T-cell (primary cell): ENCODE measurements at places on chromosomes 6 and 20.
A peak's percentile ranks its signal among the peaks of the same experiment; 100 is the strongest.

- no peak for DNase-seq
Observed at GRCh38 chr6:37922563-37922962, 103.0 kb downstream of the ZFAND3 start.

- no peak for DNase-seq
Observed at GRCh38 chr6:147035886-147036285, 168.3 kb upstream of the STXBP5 start.

DNA sequence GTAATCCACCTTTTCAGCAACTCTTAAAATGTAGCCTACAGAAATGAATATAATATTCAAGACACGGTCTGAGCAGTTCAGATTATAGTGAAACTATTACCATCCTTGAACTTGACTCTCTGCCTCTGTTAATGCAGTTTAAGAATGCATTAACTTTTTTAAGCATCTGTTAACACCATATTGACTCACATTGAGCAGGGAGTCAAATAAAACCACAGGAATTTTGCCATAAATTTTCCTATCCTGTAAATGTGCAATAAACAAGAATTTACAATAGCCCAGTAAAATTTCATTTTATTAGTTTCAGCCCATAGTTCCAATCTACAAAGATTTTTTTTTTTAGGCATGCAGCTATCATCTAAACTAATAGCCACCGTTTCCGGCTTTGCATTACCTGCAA lies 239.2 kb upstream of the DEFB112 start:
- DNase-seq = no peak

- no peak for DNase-seq
Observed at GRCh38 chr6:39018103-39018502, 30.5 kb upstream of the GLP1R start.

GRCh38 chr6:71478834-71479541 lies 190.4 kb downstream of the OGFRL1 start:
- DNase-seq = no peak

- DNase-seq = peak; percentile 12
Observed at GRCh38 chr6:36758516-36759147, 61.0 kb downstream of the RAB44 start.

DNA sequence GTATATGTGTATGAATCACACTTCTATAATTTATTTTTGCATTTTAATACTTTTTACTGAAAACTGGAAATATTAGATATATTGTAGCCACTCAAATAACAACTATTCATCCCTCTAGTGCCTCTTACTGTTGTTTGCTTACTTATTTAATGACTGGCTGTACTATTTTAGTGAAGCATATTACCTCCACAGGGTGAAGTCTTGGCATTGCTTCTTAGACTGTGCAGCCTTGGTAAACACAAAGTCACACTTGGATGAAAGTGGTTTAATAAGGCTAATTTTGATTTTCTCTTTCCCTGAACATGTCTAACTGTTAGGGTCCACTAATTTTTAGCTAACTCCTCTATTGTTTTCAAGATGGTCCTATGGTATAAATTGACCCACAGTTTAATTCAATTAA lies 1043.2 kb upstream of the ADGRB3 start:
- DNase-seq = no peak

DNA sequence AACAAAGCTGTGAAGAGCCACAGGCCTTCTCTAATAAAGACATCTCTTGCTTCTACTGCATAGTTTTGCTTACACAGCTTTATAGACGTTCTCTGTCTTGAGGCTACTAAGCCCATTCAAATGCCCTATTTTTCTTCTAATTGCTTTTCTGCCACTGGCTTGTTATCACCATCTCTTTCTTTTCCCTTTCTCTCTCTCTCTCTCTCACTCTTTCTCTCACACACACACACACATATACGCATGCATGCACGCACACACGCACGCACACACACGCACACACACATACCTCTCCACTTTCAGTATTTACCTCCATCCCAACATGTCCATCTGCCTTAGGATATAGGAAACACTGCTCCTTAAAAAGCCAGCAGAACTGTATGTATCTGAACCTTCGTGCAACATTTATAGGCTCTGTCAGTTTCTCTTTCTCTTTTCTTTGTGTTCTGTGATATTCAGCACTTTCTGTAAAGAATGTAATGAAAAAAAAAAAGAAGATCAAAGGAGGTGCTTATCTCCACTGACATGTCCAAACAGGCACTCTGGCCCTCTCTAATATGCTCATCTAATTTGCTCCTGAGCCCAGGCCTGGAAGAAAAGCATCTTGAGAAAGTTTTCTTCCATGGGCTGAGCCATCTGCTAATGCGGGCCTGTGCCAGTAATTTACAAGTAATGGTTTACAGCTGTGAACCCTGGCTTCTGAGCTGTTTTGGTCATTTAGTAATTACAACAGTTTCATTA lies 1046.7 kb upstream of the MAP3K7 start:
- DNase-seq = no peak

DNA sequence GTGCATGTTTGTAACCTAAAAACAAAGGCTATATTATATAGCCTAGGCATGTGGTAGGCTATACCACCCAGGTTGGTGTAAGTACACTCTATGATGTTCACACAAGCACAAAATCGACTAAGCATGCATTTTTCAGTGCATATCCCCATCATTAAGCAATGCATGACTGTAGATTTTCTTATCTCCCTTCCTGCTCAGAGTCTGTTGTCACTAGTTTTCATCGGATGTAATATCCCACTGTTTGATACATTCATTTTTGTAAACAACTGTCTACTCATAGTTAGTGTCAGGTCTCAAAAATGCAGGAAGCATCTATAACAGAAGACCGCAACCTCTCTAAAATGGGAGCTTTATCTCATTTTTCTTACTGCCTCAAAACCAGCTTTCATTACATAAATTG lies 70.7 kb downstream of the GFRAL start:
- no peak for DNase-seq

DNA sequence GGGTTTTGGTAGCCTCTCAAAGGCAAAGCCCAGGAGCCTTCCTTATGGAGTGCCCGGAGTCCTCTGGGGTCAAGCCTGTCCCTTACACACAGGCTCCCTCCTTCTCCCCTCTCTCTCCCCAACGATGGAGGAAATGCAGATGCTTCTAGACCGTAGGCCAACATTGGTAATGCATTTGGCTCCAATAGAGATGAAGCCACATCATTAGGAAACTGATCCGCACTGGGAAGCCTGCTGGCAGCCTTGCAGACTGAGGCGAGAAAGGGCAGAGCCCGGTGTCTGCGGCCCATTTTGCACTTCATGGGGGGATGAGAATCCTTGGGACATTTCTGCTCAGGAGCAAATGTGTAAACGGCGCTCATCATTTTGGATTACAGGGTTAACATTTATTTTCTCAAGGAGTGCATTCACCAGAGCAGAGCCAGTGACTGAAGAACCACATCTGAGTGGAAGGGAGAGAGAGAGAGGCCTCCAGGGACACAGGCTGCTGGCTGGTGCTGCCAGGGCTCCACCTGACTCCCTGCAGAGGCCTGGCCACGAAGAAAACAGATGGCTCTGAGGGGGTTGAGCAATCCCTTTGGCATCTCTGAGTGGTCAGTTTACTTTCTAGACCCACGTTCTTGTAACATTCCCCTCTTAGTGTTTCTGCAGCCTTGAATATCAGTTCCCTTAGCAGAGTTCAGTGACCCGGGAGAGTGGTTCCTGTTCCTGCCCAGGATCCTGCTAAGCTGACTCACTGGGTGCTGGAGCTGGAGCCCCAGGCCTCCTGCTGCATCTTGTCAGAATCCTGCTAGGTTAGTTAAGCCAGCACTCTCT lies 4.4 kb upstream of the CST3 start:
- DNase-seq = no peak

DNA sequence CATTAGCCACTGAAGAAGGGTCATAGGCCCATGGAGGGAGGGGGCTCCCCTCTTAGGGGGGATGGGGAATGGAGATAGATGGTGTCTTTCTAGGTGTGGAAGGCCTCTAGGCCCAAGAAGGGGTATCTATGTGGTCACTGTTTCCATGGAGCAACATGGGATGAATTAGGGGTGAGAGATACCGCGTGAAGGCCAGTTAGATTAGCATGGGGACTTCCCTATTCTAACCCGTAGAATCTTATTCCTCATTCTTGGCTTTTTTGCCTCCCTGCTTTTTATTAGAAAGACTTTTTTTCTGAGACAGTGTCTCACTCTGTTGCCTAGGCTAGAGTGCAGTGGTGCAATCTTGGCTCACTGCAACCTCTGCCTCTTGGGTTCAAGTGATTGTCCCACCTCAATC lies 3.2 kb downstream of the RAB44 start:
- no peak for DNase-seq

GRCh38 chr20:1490643-1491195 lies 501 bp downstream of the SIRPB2 start:
- no peak for DNase-seq

- DNase-seq = no peak
Observed at GRCh38 chr6:104212977-104213668, 646.6 kb downstream of the HACE1 start.

DNA sequence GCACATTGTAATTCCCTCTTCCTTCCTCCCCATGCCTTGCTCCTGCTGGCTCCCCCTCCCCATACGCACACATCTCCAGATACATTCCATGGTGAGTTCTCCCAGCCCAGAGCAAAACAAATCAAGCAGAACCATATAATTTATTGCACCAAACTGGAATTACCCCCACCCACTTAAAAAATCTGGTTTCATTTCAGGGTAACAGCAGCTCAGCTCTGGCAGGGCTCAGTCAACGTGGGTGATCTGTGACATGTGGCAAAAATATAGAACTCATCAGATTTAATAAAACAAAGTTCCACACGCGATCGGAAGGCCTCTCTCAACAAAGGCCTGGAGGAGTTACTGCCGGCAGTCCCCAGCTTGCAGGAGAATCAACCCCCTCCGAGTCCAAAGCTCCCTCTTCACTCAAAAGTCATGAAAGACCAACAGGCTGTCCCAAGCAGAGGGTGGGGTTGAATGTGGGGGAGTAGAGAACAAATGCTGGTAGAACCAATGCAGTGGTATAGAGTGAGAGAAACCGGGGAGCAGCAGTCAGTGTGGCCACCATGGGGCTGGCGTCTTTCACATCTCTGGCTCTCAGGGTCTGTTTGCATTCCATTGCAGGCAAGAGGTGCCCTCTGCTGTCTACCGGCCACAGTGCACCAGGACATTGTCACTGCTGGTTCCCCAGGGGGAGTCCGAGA lies 323.3 kb upstream of the NT5E start:
- DNase-seq = no peak

GRCh38 chr20:55160037-55160436 lies 684.6 kb downstream of the DOK5 start:
- no peak for DNase-seq

GRCh38 chr20:48467622-48468021 lies 360.2 kb downstream of the PREX1 start:
- peak; percentile 26 for DNase-seq

DNA sequence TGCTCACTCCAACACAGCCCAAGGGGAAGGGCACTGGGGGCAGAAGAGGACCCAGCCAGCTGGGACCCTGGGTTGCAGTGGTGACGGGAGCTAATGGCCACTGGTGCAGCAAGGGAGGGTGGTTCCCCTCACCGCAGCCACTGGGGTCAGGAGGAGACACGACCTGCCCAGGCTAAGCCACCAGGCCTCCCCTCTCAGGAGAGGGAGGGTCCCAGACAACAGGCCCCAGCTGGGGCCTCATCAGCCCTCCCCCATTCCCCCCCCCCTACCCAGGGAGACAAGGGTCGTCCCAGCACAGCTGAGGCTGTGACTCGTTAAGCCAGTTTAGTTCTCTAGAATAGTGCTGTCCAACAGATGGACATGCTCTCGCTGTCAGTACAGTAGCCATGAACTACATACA lies 17.3 kb upstream of the MATN4 start:
- DNase-seq = no peak

- no peak for DNase-seq
Observed at GRCh38 chr6:33638556-33638955, 17.4 kb downstream of the ITPR3 start.

- DNase-seq = no peak
Observed at GRCh38 chr20:41932431-41932830, 314.3 kb upstream of the CHD6 start.

- DNase-seq = no peak
Observed at GRCh38 chr6:2477666-2478065, 232.3 kb upstream of the GMDS start.

- no peak for DNase-seq
Observed at GRCh38 chr6:144745439-144745838, 460.3 kb downstream of the UTRN start.

- no peak for DNase-seq
Observed at GRCh38 chr6:137519629-137520176, 25.5 kb upstream of the OLIG3 start.

GRCh38 chr6:107590378-107590777 lies 100.5 kb downstream of the SOBP start:
- DNase-seq = no peak

DNA sequence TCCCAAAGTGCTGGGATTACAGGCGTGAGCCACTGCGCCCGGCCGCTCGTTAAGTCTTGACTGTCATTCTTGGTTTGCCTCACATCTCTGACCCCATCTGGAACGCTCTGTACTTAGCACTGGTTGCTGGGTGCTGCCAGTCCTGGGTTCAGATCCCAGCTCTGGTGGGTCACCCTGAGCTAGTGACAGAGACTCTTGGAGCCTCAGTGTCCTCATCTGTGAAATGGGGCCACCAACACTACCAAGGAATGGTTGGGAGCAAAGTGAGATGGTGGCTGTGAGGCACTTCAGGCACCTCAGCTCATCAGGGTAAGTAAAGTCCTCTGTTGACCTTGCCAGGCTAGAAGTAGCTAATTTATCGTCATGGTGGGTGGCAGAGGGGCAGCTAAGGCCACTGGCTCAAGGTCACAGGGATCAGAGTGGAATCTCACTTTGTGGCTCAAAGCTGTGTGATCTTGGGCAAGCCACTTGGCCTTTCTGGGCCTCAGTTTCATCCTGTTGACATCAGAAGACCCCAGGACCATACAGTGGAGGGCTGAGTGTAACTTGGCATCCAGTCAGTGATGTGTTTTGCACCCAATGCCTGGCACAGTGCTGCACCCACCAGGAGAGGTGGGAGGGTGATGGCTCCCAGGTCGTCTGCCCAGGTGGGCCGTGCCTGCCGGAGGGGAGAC lies 46.7 kb downstream of the UBE2V1 start:
- no peak for DNase-seq

GRCh38 chr6:107740496-107741190 lies 83.5 kb downstream of the SCML4 start:
- no peak for DNase-seq

- no peak for DNase-seq
Observed at GRCh38 chr6:131954059-131954774, 3.0 kb upstream of the CCN2 start.

DNA sequence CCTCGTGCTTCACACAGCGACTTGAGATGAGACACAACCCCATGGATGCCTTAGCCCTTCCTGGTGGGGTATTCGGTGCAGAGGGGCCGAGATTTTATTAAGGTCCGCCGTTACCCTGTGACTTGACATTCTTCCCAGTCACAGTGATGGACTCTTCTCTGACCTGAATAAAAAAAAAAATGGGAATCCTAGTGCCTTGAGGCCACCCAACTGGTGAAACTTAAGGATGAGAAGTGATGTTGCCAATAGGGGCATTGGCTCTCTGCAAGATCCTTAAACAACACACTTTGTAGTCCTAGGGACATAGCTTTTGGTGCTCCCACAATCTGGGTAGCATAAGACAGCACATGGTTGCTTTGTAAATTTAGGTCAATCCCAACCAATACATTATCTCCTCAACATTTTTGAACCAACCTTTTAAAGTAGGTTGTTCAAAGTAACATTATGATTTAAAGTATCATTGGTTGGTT lies 814 bp upstream of the ADNP start:
- DNase-seq = no peak

GRCh38 chr6:15761045-15761502 lies 98.2 kb upstream of the DTNBP1 start:
- DNase-seq = no peak
